Cerebellar cortex (tissue), 1 donor: ENCODE measurements at places on chromosomes 3 and 15.

- no peak for DNase-seq
These were observed 13.0 kb downstream of the SLC9A9 start for GRCh38 chr3:143835312-143835711.

- DNase-seq: no peak
These were observed 28.9 kb downstream of the ALDH1A2 start for GRCh38 chr15:58036579-58036978.

GRCh38 chr15:41254560-41254959, 23.5 kb downstream of the CHP1 start:
- no peak for DNase-seq

- DNase-seq: no peak
These were observed 12.0 kb downstream of the MTMR10 start for GRCh38 chr15:30979457-30979856.

DNA sequence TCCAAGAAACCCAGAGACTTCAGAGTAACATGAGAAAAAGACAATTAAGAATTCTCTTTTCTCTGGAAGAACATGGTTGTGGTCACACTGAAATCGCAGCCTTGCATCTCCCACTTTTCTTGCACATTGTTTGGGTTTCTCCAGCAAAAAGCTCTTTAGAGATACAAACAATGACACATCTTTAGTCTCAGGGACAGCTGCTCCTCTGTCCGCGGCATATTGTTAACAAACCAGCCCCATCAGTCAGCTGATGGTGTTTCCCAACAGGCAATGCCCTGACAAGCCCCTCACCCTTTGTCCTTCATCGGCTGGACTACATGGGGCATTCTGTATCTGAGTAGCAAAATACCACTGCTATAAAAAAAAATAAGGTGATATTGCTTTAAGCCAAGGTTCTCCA, 53.4 kb downstream of the UMPS start:
- no peak for DNase-seq

DNA sequence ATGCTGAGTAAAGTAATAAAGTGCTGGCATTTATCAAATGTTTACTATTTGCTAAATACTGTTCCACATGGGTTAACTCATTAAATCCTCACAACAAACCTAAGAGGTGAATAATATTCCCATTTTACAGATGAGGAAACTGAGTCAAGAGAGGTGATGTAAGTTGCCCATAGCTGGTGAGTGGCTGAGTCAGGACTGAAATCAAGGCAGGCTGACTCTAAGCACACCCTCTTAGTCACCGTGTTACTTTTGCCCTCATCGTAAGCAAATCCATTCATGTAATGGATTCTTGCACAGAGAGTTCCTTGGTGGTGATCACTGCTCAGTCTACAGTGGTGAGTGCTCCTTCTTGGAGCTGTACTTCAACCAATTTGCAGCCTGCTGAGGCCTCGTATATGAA, 28.9 kb upstream of the PTX3 start:
- DNase-seq: no peak

GRCh38 chr3:126945171-126945721, 37.7 kb upstream of the PLXNA1 start:
- DNase-seq: no peak

GRCh38 chr15:25767356-25768151, 95.6 kb downstream of the ATP10A start:
- DNase-seq: no peak

DNA sequence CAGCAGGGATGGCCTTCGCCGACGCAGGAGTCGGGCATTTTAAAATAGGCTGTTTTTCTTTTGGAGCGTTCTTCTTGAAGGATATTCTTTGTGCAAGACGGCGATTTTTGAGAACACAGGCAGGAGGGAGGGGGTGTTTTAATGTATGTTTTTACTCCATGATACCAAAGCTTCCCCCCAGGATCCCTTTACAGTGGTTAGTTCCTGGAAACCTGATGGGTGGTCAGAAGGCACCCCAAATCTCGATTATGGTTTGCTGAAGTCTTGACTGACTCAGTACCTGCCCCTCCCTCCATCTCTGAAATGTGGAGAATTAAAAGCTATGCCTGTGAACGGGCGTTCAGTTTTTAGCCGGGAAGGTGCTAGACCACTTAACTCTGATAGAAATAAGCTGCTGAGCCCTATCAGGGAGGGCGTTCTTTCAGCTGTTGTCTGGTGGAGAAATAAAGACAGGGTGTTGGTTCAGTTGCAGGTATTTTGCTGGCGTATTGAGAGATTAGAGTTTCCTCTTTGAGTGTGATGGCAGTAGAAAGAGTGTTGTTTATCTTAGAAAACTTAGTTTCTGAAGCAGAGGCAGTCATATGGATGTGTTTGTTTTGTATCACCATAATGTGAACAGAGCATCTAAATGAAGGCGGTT, 3.4 kb downstream of the IGF1R start:
- no peak for DNase-seq

GRCh38 chr15:28019594-28020309, 79.4 kb downstream of the OCA2 start:
- DNase-seq: no peak

DNA sequence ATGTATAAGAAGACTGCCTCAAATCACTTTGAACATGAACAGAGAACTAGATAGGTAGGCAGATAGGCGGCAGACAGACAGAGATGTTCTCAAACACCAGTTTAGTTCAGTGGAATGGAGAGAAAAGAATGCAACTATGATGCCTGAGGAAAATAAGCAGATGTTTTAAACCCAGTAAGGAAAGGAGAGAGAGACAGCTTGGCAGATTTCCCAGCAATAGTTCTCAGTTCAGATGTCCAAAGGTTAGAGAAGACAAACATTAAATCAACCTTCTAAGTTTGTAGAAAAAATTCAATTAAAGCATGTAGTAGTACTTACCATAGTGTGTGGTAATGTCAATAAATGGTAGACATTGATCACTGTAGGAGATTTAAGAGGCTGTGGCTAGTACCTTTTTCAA, 209.6 kb upstream of the PFN2 start:
- no peak for DNase-seq

DNA sequence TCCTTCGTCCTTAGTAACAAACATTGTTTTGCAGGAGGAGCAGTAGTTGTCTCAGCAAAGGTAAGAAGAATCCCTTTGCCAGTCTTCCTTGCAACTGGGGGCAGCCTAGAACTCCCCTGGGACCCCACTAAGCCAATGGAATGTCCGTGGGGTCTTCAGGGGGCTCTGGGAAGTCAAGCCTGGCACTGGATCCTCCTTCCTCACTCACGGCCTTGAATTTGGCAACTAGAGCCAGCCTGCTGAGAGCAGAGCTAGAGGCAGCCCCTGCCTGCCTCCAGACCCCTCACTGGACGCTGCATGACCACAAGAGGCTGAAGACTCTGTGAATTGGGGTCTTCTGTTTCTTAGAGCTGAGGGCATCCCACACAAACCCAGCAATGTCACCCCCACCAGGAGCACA, 18.6 kb upstream of the PRR23E start:
- DNase-seq: no peak

GRCh38 chr3:79737530-79737929, 30.3 kb downstream of the ROBO1 start:
- DNase-seq: no peak

DNA sequence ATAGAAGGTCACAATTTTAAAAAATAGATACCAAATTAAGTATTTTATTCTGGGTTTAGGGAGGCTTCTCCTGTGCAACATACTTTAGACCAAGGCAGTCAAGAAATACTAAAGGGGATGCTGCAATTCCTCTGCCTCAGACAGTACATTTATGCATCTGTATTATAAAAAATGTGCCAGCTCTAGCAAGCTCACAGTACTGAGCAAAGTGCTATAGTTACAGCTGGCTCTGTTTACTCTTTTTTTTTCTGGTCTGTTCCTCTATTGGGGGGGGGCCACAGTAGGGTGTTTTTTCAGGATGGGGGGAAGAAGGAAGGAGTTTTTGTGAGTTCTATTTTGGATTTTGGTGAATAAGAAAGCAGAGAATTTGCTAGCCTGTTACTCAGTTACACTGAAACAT, 185.0 kb downstream of the TIGIT start:
- no peak for DNase-seq

- DNase-seq: no peak
These were observed 42.9 kb upstream of the NEO1 start for GRCh38 chr15:73009066-73010056.

DNA sequence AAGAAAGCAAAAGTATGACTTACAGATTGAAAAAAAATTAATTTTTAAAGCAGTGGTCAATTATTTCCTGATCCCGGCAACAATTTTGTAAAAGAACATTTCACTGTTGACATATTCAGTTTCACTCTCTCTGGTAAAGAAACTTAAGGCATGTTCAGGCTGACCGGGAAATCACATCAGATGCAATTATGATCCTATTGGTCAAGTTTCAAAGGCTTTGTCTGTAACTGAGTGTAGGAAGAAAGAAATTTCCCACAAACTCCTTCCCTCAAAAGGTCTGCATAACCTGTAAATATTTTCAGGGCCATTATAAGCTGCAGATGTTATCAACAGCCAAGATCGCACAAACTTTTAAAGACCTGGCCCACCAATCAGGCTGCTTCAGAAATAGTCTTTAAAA, 205.4 kb upstream of the IGF1R start:
- DNase-seq: no peak

GRCh38 chr15:49387471-49387870, 35.6 kb upstream of the FGF7 start:
- DNase-seq: no peak

GRCh38 chr15:31332020-31332680, 5.5 kb downstream of the KLF13 start:
- DNase-seq: peak; percentile 10

GRCh38 chr3:12719984-12720898, 38.8 kb downstream of the TMEM40 start:
- DNase-seq: peak; percentile 84

DNA sequence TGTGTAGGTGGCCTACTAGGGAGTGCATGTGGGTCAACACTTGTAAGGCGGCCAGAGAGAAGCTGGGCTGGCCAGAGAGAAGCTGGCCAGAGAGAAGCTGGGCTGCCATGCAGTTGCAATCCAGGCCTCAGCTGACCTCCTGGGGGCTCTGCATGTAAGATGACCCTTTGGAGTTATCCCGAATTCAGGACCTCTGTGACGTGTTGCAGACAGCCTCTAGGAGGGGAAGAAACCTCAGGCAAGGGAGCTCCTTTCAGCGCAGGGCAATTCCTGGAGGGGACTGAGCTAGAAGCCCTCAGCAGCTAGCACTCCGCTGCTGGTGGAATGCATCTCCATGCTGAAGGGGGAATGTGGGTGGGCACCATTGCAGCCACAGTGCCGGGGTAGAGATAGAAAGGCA, 15.8 kb upstream of the KBTBD12 start:
- no peak for DNase-seq

DNA sequence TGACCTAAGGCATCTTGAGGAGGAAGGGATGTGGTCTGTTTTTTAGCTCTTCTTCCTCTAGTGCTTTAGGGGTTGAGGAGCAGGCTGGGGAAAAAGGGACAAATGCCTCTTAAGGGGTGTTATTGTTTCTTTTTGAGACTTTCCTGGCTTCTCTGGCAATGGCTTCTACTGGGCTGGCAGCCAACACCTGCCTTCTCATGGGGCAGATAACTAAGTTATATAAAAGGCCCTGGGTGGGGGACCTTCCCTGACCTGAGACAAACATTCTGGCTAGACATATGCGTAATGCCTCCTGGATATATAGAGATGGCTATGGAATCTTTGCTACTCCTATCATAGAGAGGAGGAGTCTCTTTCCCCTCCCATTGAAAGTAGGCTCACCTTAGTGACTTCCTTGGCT, 179.2 kb upstream of the PROK2 start:
- DNase-seq: no peak

GRCh38 chr3:178289544-178290160, 246.6 kb upstream of the KCNMB2 start:
- DNase-seq: peak; percentile 35

DNA sequence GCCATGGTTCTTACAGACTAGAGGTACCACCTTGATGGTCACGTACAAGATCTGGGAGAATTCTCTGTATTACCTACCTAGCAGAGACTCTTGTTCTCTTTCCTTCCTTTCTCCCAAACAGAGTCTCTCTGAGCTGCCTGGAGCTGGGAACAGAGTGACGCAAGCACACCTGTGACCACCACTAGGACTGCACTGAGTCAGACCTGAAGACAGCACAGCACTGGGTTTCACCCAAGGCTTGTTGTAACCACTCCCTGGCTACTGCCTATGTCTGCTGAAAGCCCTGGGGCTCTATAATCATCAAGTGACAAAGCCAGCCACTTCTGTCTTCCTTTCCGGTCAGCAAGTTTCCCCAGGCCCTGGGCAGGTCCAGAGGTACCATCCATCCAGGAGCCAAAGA, 293.3 kb upstream of the CNTN4 start:
- no peak for DNase-seq

GRCh38 chr15:49200347-49200746, 30.3 kb downstream of the GALK2 start:
- no peak for DNase-seq

- no peak for DNase-seq
These were observed 31.2 kb downstream of the CD276 start for GRCh38 chr15:73715417-73715816.

DNA sequence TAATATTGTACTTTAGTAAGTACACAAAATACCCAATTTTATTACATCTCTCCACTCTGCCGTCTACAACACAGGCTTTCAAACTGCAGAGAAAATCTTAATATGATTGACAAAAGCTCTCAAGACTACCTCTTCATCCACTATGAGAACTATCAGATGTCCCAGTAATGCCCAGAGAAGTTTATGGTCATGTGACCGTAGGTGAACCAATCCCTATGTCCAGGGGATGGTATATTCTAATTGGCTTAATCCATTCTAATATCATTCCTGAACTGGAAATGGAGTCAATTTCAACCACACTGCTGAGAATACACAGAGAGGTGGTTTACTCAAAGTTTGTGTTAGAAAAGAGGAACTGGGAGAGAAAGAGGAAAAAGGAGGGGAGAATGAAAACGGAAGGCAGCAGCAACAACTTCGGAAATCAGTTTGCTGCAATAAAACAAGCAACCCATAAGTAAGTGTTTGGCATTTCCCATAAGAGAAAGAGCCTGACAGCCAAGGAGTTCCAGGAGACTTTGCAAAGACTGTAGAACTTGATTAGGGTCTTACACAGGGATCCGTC, 7.3 kb downstream of the SST start:
- no peak for DNase-seq

DNA sequence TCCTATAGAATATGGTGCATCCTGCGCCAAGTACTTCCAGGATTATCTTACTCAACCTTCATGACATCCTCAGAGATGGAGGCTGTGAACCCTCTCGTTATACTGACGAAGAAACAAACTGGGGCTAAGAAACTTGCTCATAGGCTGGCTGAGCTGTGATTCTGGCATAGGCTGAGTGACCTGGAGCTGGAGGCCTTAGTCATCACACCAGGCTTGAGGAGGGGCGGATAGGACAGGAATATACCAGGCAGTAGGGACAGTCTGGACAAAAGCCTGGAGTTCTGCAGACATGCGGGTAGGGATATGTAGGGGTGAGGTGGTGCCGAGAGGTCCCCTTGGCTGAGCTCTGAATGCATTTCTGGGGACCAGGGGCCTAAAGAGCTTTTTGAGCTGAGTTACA, 18.1 kb downstream of the HEMK1 start:
- no peak for DNase-seq

GRCh38 chr3:10883478-10884234, 67.6 kb downstream of the SLC6A11 start:
- no peak for DNase-seq
